Fibroblast of villous mesenchyme (primary cell): ENCODE measurements at places on chromosomes 3 and 15. TPM values are rescaled to one million over a fixed set of nuclear protein-coding genes. Genes with fewer than 3 reads are reported as not detected.

DNA sequence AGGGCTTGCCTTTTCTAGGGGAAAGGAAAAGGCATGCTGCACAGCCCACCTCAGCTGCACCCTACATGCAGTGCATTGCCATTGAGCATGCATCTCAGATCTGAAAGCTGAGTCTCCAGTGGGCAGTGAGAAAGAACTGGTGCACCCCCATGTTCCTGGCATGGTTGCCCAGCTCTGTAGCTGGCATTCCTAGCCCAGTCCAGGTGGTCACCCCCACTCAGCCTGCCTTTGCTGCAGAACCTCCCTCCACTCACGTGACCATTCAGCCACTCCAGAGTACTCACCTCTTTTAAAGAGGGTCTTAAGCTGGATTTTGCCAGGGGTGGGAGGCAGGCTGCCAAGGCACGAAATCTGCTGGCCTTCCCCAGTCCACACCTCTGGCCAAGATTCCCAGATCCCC is 208.6 kb upstream of the TOPAZ1 start:
- DNase-seq = no peak

GRCh38 chr3:136728473-136728872 is 23.7 kb downstream of the STAG1 start:
- peak; percentile 63 for DNase-seq

GRCh38 chr3:141076797-141077571 is 25.8 kb downstream of the SPSB4 start:
- peak; percentile 20 for DNase-seq

GRCh38 chr3:68088216-68088615 is 433.8 kb upstream of the SUCLG2 start:
- DNase-seq = no peak

DNA sequence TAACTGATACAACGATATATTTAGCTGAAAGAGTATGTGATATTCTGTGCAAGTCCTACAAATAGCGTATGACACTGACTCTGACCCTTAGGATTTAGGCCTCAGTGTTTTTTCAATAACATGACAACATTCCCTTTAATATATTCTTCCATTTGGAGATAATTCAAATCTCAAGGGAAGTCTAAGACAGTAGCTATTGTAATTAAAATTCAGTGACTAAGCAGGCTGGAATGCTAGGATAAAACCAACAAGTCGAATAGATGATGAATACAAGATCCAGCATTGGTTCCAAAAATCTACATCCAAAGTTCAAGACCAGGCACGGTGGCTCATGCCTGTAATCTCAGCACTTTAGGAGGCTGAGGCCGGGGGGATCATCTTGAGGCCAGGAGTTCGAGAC is 56.2 kb downstream of the QTRT2 start:
- DNase-seq = no peak

VEPH1 gene
- total RNA-seq = 8.6 and 10.3 TPM in 2 replicates

DNA sequence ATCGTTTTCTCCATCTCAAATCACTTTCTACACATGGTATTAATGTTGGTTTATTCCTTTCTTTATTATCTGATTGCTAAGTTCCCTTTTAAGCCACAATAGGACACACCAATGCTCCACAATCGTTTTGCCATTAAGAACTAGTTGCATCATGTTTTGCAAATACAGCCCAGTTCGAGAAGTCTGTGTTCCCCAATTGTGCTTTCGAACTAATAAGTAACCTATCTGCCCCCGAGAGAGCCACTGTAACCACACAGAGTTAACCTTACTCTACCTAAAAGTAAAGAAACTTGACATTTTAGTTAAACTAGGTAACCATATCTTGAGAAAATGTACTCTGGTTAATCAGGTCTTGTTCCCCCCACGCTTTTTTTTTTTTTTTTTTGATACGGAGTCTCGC is 39.1 kb downstream of the MAGI1 start:
- no peak for DNase-seq

DNA sequence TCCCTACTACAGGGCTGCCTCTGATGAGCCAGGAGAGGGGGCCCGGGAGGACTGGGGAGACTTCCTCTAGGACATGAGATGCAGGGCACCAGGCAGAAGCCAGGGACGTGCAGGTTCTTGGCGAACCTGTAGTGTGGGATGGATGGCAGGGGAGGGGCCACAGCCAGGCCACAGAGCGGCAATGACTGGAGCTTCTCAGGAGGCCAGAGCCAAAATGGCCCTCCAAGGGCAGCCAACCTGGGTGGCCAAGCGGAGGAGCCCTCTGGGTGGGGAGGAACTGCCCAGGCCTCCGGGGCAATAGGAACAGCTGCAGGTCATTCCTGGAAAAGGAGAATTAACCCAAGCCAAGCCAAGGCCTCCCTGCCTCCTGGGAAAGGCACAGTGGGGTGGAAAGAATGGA is 224.5 kb downstream of the XXYLT1 start:
- DNase-seq = no peak

- DNase-seq = peak; percentile 78
Measured at GRCh38 chr3:48222616-48223513, at the start of gene CAMP. TSS of gene CAMP (plus strand) at chr3:48223495. CDS start at chr3:48223512, 17 bp downstream.

SLC38A3 gene
- not detected in 2 replicates for total RNA-seq

MCCC1 gene
- 11.6 and 14.7 TPM in 2 replicates for total RNA-seq

SLC51A gene
- not detected in 2 replicates for total RNA-seq

- DNase-seq = no peak
Measured at GRCh38 chr3:115982108-115982507, 358.8 kb downstream of the GAP43 start.

PAQR5 gene
- total RNA-seq = 0.97 and 1.3 TPM in 2 replicates

DNA sequence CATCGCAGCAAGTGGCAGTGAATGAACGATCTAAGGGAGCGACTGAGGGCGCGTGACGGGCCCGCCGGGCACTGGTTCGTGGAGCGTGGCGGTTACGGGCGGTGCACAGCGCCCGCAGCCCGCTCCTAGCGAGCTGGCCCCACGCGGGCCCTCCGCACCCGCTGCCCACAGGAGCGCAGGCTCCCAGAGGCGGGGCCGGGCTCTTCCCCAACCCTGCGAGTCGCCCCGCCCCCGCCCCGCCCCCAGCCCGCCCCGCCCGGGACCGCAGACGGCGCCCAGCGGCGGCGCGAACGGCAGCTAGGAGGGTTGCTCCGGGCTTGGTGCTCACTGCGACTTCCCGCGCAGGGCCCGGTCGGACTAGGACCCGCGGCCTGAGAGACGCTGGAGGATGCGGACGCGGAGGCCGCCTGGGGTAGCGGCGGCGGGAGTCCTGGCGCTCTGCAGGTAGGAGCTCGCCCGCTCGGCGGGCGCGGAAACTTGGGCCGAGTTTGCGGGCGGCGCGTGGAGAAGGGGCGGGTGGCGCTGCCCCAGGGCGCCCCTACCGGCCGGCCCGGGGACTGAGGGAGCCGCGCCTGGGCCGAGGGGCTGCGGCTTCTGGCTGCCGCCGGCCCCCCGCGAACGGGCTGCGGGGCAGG is at the start of gene C15orf39:
Gene C15orf39 (plus strand): TSS at position 267 of the 635 bp plus-strand sequence. CDS start 4,167 bp downstream, outside the sequence.
- DNase-seq = peak; percentile 83

- DNase-seq = no peak
Measured at GRCh38 chr3:174662653-174663052, 196.5 kb upstream of the NAALADL2 start.

DNA sequence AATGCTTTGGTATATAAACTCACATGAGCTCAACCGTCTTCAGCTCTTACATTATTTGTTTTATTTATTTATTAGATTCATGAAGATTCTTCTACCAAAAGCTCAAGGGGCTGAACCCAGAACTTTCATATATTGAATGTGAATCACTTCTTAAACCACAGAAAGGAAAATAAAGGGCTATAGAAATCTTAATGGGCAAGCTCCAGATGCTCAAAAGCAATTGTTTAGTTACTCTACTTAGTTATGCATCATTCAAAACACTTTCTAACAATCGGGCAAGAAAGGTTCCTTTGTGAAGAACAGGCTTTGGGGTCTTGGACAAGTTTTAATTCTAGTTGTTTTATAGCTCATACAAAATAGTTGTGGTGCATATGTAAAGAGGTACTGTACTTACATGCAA is 380.2 kb downstream of the TIGIT start:
- DNase-seq = no peak

SLC12A8 gene
- 33.2 and 37.6 TPM in 2 replicates for total RNA-seq

CIP2A gene
- total RNA-seq = 17.1 and 28.9 TPM in 2 replicates

MED12L gene
- 0.32 and 1.3 TPM in 2 replicates for total RNA-seq

- no peak for DNase-seq
Measured at GRCh38 chr15:29014493-29014892, 128.7 kb downstream of the APBA2 start.

CAMK2N2 gene
- total RNA-seq = under 0.01 TPM in 1 of 2 replicates, not detected in the other

ATP13A5 gene
- not detected in 2 replicates for total RNA-seq

DNA sequence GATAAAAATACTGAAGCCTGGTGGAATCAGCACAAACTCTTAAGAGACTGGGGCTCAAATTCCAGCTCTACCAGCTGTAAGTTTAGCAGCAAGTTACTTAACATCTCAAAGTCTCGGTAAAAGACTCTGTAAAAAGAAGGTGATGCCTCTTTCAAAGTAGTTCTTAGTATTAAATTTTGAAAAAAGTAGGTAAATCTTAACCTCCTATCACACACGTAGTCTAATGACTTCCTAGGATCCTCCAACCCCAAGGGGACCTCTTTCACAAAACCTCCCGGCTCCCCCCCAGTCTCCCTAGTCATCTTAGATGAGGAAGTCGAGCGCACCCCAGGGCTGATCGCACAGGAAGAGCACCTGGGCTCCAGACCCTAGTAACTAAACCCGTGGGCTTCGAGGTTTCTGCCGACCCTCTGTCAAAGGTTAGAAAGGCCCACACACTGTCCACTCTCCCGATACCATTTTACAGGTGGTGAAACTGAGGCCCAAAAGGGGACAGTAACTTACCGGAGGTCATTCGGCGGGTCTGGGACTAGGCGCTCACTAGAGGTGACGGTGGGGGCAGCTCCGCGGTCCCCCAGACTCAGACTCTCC is 427 bp downstream of the MBD4 start:
- peak; percentile 55 for DNase-seq

DNA sequence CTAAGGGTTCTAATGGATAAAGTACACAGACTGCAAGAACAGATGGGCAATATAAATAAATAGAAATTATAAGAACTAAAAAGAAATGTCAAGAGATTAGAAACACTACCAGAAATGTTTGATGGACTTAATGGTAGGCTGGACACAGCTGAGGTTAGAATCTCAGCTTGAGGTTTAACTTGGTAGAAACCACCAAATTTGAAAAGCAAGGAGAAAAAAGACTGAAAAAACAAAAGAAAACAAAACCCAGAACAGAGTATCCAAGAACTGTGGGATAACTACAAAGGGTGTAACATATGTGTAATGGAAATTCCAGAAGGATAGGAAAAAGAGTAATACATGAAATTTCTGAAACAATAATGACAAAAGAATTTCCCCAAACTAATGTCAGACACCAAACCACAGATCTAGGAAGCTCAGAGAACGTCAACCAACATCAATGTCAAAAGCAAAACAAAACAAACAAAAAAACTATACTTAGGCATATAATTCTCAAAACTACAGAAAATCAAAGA is 35.0 kb downstream of the RFX7 start:
- DNase-seq = no peak

GOLGA8G gene
- not detected in 2 replicates for total RNA-seq

- peak; percentile 30 for DNase-seq
Measured at GRCh38 chr3:168801794-168802193, 706.1 kb upstream of the GOLIM4 start.

GRCh38 chr15:57263520-57263919 is 112.8 kb upstream of the CGNL1 start:
- no peak for DNase-seq

DNA sequence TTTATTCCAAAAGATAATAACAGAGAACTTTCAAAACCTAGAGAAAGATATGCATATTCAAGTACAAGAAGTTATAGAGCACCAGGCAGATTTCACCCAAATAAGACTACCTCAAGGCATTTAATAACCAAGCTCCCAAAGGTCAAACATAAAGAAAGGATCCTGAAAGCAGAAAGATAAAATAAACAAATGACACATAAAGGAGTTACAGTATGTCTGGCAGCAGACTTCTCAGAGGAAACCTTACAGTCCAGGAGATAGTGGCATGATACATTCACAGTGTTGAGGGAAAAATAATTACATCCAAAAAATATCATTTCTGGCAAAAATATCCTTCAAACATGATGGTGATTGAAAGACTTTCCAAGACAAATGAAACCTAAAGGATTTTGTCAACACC is 185.8 kb upstream of the POU1F1 start:
- no peak for DNase-seq

DNA sequence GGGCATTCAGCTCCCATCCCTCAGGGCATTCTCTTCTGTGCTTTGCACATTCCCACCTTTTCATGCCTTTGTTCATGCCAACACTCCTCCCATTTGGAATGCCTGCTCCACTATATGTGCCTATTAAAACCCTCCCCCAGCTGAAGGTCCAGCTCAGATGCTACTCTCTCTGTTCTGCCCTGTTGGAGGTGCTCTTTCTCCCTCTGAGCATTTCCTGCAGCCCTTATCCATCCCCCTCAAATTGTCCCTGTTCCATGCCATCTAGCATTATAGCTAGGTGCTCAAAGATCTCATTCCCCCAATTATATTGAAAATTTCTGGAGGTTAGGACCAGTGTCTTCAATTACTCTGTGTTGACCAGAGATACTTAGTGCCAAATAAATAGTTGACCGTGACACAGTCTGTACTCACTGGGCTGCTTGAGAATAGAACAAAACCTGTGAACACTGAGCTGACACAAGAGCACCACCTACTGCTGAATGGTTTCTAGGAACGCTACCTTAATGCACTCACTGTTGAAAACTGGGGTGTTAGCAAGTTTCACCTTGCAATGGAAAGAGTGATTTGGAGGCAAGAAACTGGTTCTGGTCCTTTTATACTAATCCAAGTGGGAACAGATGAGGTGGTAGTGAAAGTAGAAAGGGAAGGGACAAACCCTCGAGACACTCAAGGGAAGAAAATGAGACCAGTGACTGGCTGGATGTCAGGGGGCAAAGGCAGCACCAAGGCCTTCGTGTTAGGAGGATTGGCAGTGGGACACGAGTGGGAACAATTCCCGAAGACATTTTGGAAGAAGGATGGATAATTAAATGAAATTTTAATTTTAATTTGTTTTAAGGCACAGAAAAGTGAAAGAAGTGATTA is 289.8 kb upstream of the ROPN1 start:
- peak; percentile 42 for DNase-seq

MPI gene
- total RNA-seq = 38.0 and 41.5 TPM in 2 replicates

DNA sequence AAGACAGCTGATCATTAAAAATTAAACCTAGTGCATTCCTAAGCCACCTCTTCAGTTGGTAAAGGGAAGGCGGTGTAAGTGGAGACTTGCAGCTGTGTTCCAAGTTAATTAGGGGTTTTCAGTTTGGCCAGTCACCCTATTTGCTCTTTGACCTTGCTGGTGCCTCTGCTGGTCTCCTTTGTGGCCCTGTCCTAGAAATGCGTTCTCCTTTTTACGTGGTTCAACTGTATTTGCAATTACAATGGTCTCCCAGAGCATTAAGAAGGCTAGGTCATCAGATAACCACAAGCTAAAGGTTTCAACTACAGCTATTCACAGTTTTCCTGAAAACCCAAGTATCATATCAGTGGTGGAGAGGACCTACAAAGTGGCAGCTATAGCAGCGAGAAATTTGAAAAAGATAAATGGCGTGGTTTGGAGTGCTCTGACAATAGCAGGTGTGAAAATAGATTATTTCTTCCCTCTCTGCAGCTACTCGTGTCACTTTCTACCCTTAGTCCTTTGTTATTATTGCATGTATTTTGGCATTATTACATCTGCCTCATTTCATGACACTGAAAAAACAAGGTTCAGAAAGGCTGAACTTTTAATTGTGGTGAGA is 203.5 kb upstream of the TBC1D5 start:
- no peak for DNase-seq
